Hepatic stellate cell (primary cell): ENCODE measurements at places on chromosomes 11 and 22.

- no peak for DNase-seq
These were observed 9.3 kb upstream of the ARL14EP start for GRCh38 chr11:30313580-30313979.

- no peak for DNase-seq
These were observed 41.7 kb downstream of the KIAA1671 start for GRCh38 chr22:24994070-24994763.

GRCh38 chr11:3132271-3132781 lies 32.8 kb downstream of the OSBPL5 start:
- DNase-seq, result no peak

DNA sequence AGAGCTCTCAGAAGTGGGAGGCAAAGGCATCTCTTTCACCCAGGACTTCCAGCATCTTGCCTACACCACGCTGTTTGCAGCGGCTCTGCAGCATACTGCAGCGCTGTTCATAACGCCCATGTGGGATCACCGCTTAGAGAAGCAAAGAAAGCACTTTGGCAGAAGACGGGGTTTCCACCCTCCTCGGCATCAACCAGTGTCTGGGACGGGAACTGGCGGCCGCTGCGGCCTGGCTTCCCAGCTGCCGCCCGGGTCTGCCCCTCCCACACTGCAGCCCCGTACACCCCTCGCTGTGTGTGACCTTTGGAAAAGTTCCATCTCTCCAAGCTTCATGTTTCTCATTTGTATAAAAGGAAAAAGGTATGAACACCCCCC lies 545 bp upstream of the TIRAP start:
- peak; percentile 61 for DNase-seq

DNA sequence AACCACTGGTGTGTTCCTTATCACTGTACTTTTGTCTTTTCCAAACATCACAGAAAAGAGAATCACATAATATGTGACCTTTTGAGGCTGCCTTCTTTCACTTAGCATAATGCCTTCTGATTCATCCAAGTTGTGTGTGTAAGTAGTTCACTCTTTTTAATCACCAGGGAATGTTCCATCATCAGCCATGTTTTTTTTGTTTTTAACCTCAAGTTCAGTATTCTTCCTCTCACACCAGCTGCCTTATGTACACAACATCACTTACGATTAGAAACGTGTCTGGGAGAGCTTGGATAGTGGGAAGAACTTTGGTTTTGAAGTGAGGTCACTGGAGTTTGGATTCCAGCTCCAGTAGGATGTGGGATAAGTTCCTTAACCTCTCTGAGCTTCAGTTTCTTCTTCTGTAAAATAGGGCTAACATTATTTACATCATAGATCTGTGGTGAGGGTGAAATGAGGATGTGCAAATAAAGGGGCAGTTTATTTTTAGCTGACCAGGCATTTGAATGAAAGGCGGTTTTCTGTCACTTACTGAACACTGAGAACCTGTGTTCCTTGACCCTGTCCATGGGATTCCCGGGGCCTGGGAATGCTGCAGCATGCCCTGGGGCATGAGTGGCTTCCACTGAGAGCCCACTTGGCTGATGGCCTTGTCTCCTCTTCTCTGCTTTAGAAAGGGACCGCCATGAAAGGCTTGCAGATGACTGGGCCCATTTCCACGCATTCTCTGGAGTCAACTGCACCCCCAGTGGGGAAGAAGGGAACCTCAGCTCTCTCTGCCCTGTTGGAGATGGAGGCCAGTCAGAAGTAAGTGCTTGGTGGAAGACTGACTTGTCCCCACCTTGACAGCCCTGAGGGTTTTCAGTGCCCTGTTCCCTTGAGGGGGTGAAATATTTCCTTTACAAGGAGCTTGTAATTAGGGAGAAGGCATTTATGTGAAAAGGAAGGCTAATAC lies 92.6 kb downstream of the DEPDC5 start:
- DNase-seq, result peak; percentile 44

GRCh38 chr11:130872981-130873380 lies 43.3 kb downstream of the SNX19 start:
- DNase-seq, result no peak

DNA sequence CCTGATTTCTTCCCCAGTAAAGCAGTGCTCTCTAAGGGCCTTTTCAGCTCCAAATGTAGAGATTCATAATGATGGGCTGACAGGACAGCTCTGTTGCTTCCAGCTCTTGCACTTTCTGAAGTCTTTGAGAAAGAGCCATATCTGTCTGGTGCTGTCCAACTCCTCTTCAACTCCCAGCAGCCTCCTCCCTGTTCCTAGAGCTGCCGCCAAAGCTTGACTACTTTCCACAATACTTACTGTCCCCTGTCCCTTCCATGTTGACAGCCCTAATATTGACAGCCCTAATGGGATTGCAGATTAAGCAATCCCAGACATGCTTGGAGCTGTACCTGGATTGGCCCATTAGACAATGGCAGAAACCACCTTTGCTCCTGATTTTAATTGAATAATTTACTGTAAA lies 29.6 kb downstream of the INSC start:
- no peak for DNase-seq

DNA sequence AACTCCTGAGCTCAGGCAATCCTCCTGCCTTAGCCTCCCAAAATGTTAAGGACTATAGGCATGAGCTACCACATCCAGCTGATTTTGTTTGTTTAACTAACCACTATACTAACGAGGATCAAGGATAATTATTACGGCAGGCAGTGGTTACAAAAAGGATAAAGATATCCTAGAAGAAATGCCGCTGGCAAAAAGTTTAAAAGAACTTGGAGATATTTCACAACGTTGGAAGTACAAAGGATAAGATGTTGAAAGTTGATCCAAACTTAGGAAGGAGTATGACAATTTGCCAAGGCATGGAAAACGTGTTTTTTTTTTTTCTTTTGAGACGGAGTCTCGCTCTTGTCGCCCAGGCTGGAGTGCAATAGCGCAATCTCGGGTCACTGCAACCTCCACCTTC lies 13.4 kb downstream of the AP5B1 start:
- DNase-seq, result no peak

GRCh38 chr11:18384157-18384641 lies 10.2 kb upstream of the LDHA start:
- peak; percentile 55 for DNase-seq

- DNase-seq, result no peak
These were observed 112.2 kb downstream of the MTNR1B start for GRCh38 chr11:93081694-93082093.

DNA sequence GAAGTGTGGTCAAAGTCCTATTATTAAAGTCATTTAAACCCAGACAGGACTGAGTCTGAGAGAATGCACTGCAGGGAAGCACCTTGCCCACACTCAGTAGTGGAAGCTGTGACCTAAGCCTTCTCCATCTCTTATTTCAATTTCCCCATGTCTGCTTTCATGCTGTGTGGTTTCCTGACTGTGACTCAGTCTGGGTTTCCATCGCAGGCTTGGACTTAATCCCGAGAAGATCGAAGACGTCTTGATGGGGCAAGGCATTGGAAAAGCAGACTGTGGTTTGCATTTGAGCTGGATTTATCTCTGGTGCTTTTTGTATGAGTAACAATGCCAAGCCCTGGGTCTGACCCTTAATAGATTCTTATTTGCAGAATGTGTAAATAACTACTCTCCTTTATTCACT lies 238.9 kb downstream of the NTM start:
- no peak for DNase-seq

GRCh38 chr11:134733646-134734045 lies 321.6 kb upstream of the B3GAT1 start:
- no peak for DNase-seq

DNA sequence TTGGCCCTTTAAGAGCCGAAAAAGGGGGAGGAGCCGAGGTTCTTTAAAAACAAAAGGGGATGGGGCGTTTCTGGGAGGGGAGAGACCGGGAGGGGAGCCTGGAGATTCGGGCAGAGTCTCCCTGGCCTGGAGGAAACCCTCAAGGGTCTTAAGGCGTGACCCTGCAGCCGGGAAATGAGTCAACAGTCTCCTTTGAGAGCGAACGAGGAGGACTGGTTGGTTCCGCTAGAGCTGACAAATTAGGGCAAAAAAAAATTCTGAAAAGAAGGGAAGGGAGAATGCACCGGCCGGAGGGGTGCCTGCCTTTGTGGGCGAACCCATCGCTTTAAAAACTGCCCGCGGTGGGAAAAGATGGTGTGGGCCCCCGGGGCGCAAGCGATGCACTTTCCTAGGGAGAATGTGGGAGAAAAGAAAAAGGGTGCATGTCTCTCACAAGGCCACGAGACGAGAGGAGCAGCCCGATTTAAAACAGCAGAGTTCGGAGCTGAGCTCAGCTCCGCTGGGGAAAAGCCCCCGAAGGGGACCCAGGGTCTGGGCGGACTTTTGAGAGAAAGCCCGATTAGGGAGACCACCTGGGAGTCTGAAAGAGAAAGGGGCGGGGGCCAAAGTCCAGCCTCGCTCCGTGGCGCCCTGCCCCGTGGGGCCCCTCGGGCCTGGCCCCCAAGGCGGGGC lies 874 bp downstream of the ZFTA start:
- DNase-seq, result peak; percentile 81

DNA sequence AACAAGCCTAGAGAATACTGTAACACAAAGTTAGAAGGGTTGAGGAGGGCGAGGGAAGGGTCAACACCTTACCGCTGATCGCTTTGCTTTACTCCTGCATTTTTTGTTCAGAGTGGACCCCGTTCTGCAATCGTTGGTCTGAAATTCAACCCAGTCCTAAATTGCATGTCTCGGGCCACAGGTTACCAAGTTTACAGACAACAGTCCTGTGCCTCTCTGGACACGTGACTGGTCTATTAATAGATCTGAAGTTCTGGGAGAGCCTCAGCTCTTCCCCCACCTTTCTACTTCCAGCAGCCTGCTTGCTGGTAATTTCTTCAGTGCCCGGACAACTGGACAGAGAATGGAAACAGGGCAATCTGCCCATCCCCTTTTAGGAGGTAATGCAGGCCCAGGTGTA lies 74.2 kb downstream of the STIM1 start:
- DNase-seq, result no peak

- peak; percentile 66 for DNase-seq
These were observed 2.8 kb downstream of the PARVB start for GRCh38 chr22:44026630-44027511.

- no peak for DNase-seq
These were observed 6.8 kb upstream of the OR10A2 start for GRCh38 chr11:6855971-6856541.

DNA sequence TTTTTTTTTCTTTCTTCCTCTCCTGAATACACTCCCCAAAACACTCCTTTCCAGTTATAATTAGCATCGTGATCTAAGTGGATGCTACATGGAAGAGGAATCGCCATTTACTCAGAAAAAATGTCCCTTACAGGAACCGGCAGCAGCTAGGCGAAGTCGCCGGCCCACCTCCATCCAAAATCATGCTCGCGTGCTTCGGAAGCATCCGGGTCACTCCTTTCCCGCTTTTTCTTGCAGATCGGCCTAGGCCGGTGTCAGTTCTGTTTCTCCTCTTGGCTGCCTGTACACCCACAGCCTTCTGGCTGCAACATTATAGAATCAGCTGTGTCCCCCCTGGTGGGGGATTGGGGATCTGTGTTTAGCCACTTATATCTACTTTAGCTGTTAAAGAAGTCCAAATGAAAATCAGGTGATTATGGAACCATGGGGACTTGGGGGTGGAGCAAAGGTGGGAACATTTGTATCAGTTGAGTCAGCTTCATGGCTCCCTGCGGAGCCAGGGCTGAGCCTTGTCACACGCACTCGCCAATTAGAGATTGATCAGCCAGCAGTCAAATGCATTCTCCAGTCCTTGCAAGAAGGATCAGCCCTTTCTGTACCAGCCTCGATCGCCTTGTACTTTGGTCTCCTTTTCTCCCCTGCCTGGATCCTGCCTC lies 36.3 kb downstream of the ASRGL1 start:
- DNase-seq, result no peak

DNA sequence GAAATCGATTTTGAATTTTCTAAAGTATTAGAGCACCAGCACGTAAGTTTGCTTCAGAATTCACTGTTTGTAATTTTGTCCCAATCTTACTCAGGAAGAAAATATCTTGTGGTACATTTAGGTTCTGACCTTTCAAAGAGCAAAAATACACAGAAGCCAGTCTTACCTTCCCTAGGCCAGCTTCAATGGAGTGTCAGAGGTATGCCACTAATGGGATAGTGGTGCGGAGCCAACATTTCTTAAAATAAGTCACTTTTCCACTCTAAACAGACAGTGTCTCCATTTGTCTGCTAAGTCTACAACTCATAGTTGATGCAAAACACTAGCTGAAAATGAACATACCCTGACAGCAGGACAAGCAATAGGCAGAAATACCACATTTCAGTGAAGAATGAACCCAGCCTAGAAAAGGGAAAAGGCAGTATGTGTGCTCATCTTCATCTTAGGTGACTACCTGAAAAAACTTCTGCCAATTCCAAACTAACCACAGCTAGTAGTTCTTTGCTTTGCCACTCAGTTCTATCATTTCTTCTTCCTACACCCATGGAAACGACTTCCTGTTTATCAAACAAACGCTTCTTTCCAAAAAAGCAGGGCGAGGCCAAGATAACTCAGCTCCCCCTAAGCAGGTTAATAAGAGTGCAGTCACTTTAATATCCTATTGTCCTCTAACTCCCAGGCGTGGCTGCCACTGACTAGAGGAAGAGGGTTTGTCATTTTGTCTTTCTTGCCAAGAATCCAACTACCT lies 94.0 kb upstream of the APOA1 start:
- no peak for DNase-seq

- no peak for DNase-seq
These were observed 88.0 kb upstream of the E2F8 start for GRCh38 chr11:19328586-19329311.

GRCh38 chr11:86149792-86150191 lies 80.9 kb upstream of the PICALM start:
- DNase-seq, result no peak

- DNase-seq, result no peak
These were observed 16.0 kb downstream of the CLTCL1 start for GRCh38 chr22:19275513-19275912.

GRCh38 chr11:84292955-84293354 lies 1006.8 kb upstream of the CCDC90B start:
- DNase-seq, result no peak

- DNase-seq, result no peak
These were observed 190.2 kb downstream of the BUD13 start for GRCh38 chr11:116582571-116582970.

DNA sequence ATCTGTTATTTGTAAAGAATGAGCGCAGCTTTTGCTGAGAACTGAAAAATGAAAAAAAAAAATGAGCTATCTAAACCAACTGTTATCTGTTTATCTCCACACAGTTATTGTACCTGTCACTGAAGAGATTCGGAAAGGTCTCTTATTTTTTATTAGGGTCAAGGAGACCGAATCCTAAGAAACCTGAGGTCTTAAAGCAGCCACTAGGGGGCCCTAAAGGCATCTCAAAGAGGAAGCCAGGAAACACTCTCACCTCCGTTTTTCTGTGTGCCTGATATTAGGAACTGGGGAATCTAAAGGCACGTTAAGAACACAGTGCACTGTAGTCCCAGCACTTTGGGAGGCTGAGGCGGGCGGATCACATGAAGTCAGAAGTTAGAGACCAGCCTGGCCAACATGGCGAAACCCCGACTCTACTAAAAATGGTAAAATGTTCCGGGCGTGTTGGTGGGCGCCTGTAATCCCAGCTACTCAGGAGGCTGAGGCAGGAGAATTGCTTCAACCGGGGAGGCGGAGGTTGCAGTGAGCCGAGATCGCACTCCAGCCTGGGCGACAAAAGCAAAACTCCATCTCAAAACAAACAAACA lies 3.5 kb upstream of the LARGE1 start:
- peak; percentile 60 for DNase-seq

GRCh38 chr22:50627642-50628542 lies at the start of gene ARSA:
Gene ARSA, minus strand, starts transcription at chr22:50628152. Its CDS starts 373 bp downstream, at chr22:50627779.
- peak; percentile 86 for DNase-seq
